ENCODE measurements at places on chromosomes 3 and 15.

- DNase-seq, result no peak
These were observed 5.0 kb downstream of the BCL2A1 start for GRCh38 chr15:79965846-79966630.

DNA sequence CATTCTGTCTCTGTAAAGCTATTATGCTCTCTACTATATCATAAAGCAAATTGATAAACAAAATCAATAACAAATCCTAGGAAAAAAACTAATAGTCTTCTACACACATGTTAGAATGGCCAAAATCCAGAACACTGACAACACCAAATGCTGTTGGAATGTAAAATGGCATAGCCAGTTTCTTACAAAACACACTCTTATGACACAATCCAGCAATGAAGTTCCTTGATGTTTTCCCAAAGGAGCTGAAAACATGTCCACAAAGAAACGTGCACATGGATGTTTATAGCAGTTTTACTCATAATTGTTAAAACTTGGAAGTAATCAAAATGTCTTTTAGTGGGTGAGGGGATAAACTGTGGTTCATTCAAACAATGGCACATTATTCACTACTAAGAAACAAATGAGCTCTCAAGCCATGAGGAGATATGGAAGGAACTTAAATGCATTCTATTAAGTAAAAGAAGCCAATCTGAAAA lies 32.7 kb downstream of the CADM2 start:
- no peak for DNase-seq

- no peak for DNase-seq
These were observed 28.8 kb upstream of the ST3GAL6 start for GRCh38 chr3:98734306-98734705.

DNA sequence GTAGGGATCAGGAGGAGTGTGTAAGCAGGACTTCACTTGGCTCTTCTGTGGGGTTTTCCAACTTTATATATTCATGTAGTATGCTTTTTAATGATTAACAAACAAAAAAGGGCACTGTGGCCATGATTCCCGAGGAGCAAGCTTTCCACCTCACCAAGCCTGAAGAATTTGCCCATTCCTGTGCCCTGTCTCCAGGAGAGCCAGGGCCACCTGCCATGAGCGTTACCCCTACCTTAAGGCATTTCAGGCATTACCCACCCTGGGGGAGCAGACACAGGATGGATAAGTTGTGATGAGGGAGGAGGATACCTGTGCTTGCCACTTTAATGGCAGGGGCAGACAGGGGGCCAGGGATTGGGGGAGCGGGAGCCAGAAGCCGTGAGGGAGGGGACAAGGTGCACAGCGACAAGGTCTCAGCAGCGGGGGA lies 3.0 kb downstream of the TRPM1 start:
- DNase-seq, result no peak

DNA sequence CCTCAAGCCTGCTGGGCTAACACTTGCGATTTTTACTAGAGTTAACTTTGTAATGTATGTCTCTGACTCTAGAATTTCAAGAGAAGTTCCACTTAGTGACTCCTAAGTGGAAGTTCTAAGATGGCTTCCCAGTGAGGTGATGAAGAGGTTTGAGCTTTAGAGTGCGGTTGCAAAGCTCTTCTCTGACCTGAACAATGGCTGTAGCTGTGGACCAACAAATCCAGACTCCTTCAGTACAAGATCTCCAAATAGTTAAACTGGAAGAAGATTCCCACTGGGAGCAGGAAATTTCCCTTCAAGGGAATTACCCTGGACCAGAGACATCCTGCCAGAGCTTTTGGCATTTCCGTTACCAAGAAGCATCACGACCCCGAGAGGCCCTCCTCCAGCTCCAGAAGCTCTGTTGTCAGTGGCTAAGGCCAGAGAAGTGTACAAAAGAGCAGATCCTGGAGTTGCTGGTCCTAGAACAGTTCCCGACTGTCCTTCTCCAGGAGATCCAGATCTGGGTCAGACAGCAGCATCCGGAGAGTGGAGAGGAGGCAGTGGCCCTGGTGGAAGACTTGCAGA lies 22.3 kb downstream of the WDR73 start:
- DNase-seq, result no peak
